ENCODE measurements at places on chromosomes 7 and 10. TPM values are rescaled to one million over a fixed set of nuclear protein-coding genes. Genes with fewer than 3 reads are reported as not detected.

The CLRN3 gene
- total RNA-seq, result not detected

The CCL24 gene
- total RNA-seq, result not detected

- DNase-seq, result no peak
Observed at GRCh38 chr10:28047061-28047460, 48.2 kb upstream of the ODAD2 start.

DNA sequence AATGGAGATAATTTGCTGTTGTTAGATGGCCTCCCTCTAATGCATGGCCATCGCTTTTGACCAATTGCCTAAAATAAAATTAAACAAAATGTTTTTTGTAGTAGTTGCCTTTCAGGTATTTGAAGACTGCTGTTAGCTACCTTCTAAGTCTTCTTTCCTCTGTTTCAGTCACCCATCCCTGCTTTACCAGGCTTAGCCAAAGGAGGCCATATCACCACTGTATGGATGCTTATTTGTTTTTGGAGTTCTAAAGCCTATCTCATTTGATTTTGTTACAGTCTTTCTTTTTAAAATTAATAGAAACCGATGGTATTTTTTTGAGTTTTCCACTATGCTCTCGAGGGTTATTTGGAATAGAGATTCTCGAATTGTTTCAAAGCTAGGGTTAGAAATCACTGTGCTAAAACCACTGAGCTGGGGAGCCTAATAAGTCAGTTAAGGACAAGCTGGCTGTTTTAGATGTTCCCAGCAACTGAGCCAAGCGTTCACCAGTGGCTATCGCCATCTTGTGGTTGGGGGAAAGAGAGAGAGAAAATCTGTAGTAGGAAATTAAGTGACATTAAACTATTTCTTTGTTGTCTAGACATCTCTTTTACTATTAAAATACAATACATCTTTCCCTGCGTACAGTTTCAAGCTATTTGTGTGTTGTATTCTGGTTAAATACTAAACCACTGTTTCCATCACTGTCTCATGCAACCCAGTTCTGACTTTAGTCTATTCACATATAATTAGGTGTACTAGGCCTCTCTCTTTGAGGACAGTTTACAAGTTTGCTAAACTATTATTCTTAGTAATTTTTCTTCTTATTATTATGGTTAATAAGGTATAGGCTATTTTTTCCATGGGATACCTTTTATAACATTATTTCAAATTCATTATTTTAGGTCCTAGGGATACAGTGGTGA, 52.2 kb downstream of the GPR158 start:
- DNase-seq, result no peak

- no peak for DNase-seq
Observed at GRCh38 chr10:61841338-61841875, 60.1 kb upstream of the ARID5B start.

The INMT gene
- total RNA-seq, result not detected

DNA sequence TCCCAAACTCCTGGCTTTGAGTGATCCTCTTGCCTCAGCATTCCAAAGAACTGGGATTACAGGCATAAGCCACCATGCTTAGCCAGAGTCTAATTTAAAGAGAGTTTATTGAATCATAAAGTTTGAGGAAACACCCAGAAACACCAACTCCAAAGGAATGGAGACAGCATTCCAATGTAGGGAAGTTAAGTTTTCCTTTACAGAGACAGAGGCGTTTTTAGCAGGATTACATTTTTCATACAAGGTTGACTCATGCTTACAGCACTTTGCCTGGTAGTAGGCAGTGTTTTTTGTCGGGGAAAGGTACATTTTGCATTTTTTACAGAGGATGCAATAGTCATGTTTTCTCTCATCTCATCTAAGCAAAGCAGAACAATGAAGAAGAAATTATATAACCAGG, 18.9 kb upstream of the OPN4 start:
- no peak for DNase-seq

Data from activated naive CD4-positive, alpha-beta T cell treated with anti-CD3 and anti-CD28 coated beads, Interleukin-2, amount 50 U/mL, for 72 hours (primary cell).